ENCODE measurements at places on chromosomes 11 and 22.

DNA sequence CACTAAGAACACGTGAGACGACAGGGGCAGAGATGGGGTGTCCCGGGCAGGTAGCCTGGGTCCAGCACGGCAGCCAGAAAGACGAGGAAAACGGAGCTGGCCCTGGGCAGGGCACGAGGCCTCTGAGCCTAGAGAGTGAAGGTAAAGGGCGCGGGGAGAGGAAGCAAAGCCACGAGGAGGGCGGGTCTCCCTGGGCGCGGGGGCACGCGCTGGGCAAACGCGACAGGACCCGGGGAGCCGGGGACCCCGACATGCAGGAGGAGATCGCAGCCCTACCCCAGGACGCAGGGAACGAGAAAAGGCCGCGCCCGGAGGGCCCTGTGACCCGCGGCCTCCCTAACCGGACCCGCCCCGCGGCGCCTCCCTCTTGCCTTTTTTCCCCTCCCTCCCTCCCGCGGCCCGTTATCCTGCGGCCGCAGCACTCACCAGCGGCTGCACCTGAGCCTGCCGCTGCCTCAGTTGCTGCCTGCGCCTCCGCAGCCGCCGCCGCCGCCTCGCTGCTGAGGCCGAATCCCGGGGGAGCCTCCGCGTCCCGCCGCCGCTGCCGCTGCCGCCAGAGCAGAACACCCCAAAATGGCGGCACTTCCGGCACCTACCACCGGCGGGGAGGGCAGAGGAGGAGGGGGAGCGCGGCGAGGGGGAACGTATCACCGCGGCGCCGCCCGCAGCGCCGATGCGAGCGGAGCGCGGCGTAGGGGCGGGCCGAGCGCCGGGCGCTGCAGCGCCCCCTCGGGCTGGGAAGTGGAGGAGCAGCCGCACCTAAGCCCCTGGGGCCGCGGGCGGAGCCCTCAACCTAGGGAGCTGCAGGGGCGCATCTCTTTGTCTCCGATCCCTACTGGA, at the start of gene CELF1:
TSS of gene CELF1 (minus strand) at position 567 of the 840 bp plus-strand sequence. CDS start 53,609 bp downstream, outside the sequence.
- peak; percentile 92 for DNase-seq

GRCh38 chr11:20415432-20415831, 27.9 kb downstream of the PRMT3 start:
- no peak for DNase-seq

DNA sequence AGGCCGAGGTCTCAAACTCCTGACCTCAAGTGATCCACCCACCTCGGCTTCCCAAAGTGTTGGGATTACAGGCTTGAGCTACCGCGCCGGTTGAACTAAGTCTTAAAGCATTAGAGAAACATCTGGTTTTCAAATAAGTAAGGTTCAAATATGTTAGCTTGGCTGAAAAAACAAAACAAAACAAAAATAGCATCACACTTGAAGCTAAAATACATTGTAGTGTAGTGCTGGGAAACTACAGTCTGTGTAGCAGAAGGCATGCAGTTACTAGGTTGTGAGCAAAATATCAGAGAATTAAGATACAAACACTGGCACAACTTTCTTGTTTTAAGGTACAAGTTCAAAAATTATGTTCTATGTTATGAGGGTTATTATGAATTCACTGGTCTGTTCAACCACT, 224.8 kb upstream of the CHORDC1 start:
- no peak for DNase-seq

DNA sequence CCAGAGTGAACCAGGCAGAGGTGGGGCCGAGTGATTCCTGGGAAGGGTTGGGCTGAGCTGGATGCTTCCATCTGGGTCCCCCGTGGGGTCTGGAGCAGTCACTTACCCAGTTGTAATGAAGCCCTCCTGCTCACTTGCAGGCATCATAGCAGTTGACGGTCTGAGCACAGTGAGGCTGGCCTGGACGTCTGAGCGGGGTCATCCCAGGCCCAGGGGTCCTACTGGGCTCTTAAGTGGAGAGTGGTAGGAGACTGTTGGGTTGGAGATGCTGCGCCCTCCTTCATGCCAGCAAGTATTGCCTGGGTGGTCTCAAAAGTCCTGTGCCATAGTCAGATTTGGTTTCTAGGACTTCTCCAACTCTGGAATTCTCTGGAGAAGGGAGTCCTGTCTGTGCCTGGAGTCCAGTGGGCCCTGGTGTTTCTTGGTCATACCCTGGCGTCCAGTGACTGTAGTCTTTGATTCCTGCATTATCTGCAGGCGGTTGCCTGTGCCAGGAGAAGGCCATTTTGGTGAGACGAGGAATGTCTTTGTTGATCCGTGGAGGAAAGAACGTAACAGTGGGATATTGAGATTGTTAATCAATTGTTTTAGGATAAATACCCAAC, 82.3 kb downstream of the TBC1D22A start:
- no peak for DNase-seq

- DNase-seq, result peak; percentile 38
Observed at GRCh38 chr11:73950869-73951710, at the start of gene DNAJB13. Gene DNAJB13 (plus strand): TSS chr11:73951026. CDS start chr11:73951070, 44 bp downstream.

DNA sequence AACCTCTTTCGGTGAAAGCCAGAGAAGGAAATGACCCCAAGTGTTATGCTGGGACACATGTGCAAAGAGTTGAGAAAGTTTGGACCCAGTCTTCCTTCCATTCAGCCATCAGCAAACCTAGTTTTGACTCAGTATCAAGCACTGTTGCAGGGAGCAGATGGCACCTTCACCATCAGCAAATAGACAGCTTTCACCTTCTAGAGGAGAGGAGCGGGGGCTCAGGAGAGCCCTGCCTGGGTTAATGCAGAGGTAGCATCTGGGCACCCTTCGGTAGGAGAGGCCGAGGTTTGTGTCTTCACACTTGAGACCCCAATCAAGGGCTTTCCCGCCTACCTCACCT, 16.2 kb upstream of the MFRP start:
- DNase-seq, result no peak

GRCh38 chr11:112632866-112633505, 328.2 kb upstream of the NCAM1 start:
- DNase-seq, result no peak

DNA sequence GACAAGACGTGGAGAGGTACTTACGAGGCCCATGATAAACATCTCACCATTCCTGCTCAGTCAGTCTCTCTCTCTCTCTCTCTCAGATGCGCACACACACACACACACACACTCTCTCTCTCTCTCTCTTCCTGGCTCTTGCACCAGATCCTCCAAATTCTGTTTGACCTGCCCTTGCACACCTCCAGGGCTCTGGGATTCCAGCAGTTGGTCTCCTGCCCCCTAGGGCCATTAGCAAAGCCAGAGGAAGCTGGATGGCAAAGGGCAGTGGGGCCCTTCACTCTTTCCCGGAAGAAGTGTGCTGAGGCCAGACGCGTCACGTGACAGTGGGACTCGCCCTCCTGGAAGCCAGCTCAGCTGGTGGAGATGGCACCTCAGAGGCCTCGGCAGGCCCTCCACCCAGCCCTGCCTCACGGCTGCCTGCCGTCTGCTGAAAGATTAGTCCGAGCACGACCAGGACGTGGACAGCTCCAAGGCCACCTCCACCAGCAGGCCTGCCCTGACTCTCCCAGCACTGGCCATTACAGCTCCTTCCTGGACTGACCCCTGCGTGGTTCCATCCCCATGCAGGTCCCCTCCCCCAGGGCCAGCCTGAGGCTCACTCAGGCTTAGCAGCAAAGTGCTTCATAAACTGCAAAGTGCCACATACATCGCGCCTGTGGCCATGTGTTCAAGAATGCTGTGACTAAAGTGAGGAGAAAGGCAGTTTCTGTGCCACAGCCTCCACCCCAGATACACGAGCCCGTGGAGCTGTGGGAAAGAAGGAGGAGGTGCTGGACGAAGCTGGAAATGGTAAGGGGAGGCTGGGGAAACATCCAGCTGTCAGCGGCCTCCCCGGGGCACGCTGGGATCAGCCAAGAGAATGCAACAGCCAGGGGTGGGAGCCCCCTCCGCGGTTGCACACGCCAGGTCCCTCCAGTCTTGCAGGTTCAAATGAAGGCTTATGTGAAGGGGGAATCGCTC, 3.7 kb downstream of the PDGFB start:
- no peak for DNase-seq

- DNase-seq, result no peak
Observed at GRCh38 chr11:100966366-100966765, 163.2 kb downstream of the PGR start.

DNA sequence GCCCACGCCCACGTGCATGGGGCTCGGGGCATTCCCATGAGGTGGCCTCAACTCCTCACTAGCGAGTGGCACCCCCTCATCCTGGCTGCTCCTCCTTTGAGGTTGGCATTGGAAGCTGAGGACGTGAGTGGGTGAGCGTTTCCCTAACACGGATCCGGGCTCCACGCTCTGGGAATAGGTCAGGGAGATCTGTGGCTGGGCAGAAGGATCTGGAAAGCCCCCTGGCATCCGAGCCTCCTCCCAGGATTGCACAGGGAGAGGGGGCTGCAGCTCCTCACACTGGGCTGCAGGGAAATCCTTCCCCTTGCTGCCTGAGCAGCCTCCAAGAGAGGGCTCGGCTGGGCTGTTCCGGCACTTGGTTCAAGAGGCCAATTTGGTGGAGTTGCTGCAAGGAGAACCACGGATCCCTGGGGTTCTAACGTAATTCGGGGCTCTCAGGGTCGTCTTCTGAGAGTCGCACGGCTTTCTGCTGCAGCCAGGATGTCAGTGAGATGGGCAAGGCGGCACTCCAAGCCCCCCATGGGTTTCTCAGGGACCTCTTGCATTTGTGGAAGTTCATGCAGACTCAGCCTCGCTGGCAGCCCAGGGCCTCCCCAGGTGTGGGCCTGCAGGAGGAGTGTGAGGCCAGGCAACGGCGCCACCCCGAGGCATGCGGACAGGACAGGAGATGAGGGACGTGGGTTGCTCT, 1119.0 kb downstream of the BRD1 start:
- DNase-seq, result no peak

GRCh38 chr11:22037505-22037904, 155.4 kb upstream of the ANO5 start:
- no peak for DNase-seq

DNA sequence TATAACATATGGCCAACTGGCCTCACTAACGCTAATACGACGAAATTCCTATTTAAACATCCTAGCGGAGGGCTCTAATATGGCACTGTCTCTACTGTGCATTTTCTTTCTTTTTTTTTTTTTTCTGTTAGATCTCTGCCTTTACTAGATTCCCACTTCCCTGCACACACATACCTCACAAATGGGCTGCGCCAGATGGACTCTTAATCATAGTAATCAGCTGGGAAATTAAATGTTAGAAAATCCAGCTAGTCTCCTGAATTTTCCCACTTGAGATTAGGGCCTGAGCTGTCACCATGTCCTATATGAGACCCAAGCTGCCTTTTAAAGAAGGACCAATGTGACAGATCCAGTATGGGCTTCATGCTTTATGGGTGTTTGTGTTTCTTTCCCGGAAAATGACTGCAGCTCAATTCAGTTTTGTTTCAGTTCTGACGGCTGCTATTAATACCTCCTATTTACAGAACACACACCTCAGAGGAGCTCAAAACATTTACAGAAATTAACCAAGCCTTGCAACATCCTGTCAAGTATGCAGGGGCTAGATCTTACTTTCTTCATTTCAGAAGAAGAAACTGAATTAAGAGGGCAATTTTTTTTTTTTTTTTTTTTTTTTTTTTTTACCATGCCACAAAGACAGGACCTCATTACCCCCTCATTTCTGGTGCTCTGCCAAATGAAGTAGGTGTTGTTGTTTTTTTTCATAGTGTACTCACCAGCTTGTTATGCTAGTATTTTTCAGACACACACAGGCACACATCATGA, 49.8 kb upstream of the BLID start:
- DNase-seq, result no peak

GRCh38 chr11:8248786-8249185, 14.9 kb downstream of the LMO1 start:
- no peak for DNase-seq

DNA sequence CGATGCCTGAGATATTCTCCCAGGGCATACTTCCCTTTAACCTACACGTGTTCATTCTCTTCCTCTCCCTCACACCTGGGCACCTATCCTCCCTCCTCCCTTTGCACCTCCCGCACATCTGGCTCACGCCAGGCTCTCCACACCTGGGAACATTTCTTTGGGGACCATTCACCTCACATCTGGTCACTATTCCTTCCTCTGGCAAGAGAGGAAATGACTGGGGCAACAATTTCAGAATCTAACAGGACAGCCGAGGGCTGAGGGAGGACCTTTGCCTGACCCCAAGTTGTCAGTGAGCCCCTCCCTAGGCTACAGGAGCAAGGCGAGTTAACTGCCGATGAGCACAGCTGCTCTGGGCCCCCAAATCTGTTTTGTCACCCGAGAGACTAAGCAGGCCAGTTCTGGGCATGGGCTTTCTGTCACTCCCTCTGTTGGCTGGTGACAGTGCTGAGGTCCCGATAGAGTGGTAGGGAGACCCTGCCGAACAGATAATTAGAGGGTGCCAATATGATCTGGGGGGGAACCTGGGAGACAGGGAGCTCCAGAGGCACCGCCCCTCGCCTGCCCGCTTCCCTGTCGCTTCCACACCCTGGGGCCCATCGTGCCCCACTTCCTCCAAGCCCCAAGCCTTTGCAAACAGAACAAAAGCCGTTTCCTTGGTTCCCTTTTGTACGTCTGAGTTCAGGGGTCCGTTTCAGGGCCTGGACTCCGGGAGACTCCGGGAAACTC, 45.6 kb downstream of the EIF3F start:
- no peak for DNase-seq

GRCh38 chr11:92707665-92708064, 261.8 kb upstream of the MTNR1B start:
- peak; percentile 60 for DNase-seq

DNA sequence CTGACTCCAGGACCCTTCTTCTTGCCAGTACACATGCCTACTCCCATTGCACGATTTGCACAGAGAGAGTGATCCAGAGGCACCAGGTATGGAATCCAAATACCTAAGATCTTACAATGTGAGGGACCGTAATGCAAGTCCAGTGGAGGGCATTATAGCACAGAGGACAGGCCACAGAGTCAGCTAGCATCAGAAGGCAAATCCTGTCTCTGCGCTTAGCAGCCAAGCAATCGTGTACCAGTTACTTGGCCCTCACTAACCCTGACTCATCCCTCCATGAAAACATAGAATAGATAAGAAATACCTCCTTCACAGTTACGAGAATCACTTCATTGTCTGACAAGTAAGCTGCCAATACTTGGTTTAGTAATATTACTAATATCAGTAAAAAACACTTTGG, 69.7 kb upstream of the SLC6A5 start:
- no peak for DNase-seq

DNA sequence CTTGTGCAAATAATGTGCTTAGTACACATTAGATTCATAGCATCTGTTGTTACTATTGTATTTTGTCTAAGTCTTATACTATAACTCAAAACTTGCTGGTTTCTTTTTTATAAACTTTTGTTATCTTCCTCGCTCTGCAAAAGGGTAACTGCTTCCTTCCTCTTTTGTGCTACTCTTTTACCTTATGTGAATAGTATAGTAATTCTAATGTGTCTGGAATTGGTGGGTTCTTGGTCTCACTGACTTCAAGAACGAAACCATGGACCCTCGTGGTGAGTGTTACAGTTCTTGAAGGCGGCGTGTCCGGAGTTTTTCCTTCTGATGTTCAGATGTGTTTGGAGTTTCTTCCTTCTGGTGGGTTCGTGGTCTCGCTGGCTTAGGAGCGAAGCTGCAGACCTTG, 563.1 kb upstream of the LUZP2 start:
- no peak for DNase-seq

Measured in fibroblast of skin of scalp (primary cell).